ENCODE measurements at places on chromosomes 13 and 19. TPM values are rescaled to one million over a fixed set of nuclear protein-coding genes. Genes with fewer than 3 reads are reported as not detected.

DNA sequence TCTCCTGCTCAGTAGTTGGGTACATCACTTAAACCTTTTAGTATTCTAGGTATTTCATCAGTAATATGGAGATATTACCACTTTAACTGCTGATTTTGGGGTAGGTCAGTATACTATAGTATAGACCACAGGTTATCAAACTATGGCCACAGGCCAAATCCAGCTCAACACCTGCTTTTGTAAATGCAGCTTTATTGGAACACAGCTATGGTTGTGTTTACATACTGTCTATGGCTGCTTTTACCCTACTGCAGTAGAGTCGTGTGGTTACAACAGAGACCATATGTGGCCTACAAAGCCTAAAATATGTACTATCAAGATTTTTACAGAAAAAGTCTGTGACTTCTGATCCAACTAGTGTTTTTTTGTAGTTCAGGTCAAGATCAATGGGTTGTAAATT is 10.3 kb downstream of the COG6 start:
- no peaks in the 10 kb centered on the region for H3K27me3 ChIP-seq
- no peak overlapping the region for H3K27ac ChIP-seq
- H3K4me1 ChIP-seq, result no peaks in the 10 kb centered on the region
- no peak for DNase-seq
- H3K4me3 ChIP-seq, result no peak overlapping the region
- 0 out of 2 replicates have a peak, but pooled peaks cover 10% of the 10 kb centered on the region for H3K36me3 ChIP-seq

- H3K27ac ChIP-seq, result no peak overlapping the region
- H3K27me3 ChIP-seq, result no peaks in the 10 kb centered on the region
- H3K4me3 ChIP-seq, result no peak overlapping the region
- no peaks in the 10 kb centered on the region for H3K4me1 ChIP-seq
- no peaks in the 10 kb centered on the region for H3K36me3 ChIP-seq
- no peak for DNase-seq
Measured at GRCh38 chr19:33248954-33249613, 23.4 kb upstream of the SLC7A10 start.

DNA sequence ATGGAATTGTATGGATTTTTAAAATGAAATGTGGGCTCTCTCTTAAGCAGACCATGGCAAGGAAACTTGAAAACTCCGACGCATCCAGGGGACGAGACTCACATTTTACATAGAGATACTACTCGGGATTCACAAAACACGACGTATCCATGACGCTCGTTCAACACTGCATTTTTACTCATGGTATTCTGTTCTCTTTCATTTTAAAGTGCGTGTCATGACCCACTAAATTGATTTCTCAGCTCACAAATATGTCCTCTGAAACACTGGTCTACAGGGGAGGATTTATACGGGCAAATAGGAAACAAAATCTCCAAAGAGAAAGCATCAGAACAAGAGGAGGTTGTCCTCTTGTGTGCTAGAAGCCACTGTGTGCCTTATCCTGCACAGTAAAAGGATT is 523.5 kb downstream of the MYO16 start:
- H3K27me3 ChIP-seq, result no peaks in the 10 kb centered on the region
- peaks cover 95% of the 10 kb centered on the region for H3K4me1 ChIP-seq
- no peak overlapping the region for H3K4me3 ChIP-seq
- DNase-seq, result peak; percentile 67
- H3K27ac ChIP-seq, result peak overlapping the region; percentile 97
- H3K36me3 ChIP-seq, result no peaks in the 10 kb centered on the region

The ZBTB32 gene
- total RNA-seq, result not detected

The SOX1 gene
- total RNA-seq, result not detected
